ENCODE measurements at places on chromosomes 16 and 17.

DNA sequence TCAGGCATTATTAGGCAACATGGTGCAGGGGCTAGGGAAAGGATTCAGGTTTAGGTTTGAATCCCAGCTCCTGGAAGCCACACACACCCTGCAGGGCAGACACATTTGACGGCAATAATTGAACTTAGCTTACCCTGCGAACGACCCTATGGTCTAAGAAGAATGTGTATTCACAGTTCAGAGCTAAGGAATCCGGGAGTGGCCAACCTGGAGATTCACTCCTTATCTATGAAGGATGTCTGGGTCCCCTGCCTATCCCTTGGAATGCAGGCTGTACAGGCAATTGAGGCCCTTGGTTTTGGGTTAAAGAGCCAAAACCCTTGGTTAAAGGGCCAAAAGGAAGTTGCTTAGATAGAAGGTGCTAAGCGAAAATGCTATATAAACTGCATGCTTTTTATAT lies 2.9 kb upstream of the SYT17 start:
- DNase-seq = no peak

DNA sequence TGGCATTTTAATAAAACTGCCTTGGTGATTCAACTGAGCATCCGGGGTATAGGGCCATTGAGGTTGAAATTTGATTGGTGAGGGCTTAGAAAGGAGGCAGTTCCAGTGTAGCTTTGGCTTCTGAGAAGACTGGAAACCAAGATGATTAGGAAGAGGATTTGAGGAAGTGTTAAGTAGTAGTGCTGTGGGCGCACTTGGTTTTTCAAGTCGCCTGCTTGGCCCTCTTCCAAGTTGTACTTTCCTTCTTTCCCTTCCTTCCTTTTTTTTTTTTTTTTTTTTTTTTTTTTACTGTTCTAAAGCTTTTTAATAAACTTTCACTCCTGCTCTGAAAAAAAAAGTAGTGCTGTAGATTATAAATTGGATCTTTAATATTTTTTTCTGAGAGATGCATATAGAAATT lies 320.5 kb downstream of the UTP18 start:
- no peak for DNase-seq

DNA sequence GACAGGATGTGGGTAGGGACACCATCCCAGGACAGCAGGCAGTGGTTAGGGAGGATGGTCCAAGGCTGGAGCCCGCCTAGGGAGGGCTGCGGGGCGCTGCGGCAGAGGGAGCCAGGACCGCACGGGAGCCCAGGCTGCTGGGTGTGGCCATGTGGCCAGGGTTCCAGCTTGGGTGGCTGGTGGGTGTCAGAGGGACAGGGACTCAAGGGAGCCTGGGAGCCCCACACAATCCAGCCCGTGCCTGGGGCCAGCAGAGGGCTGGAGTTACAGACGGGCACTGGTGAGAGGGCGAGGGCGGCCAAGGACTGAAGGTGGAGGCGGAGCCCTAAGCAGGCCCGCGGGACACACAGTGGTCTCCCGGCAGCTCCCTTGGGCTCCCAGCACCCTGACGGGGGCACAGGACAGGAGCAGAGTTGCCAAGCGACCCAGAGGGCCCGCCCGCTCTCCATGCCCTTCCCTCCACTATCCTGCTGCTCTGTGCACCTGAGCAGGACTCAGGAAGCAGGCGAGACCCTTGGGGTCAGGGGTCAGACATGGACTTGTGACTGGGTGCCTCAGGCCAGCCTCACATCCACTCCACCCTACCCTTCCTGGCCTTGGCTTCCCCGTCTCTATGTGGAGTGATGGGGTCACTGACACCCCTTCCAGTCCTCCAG lies 7.1 kb downstream of the MRPL28 start:
- no peak for DNase-seq

GRCh38 chr16:85027349-85027957 lies at the start of gene KIAA0513:
KIAA0513 (plus strand) TSS chr16:85027795; CDS start chr16:85067072, 39,277 bp downstream.
- peak; percentile 96 for DNase-seq

GRCh38 chr17:79777120-79777893 lies 641 bp upstream of the CBX2 start:
- DNase-seq = peak; percentile 79

DNA sequence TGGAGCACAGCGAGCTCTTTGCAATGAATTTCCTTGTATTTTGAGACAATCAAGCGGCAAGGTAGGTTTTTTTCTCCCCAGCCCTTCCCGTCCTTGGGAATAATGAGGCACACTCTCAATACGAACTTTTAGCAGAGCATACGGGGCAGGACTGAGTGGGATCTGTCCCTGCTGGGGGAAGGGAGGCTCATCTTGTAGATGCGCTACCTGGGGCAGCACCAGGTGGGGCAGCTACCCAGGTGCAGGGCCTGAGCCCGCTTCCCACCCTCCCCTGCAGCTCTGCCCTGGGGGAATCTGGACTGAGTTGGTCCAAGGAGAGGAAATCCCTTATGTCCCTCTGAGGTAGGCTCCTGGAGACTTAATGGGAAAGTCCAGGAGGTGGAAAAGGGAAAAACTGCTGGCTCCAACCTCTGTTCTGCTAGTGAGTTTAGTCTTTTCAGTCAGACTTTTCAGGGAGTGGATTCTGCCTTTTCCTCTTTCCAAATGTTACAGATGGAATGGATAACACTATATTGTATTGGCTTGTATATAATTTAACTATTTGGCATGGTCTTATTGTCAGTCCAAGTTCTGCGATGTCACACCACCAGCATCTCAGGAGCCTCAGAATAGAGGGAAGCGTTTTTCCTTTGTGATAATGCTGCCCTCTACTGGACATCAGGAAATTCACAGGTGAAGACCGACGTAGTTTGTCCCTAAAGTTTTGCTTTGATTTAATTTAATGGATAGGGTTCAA lies 9.6 kb upstream of the CES1 start:
- DNase-seq = peak; percentile 61

DNA sequence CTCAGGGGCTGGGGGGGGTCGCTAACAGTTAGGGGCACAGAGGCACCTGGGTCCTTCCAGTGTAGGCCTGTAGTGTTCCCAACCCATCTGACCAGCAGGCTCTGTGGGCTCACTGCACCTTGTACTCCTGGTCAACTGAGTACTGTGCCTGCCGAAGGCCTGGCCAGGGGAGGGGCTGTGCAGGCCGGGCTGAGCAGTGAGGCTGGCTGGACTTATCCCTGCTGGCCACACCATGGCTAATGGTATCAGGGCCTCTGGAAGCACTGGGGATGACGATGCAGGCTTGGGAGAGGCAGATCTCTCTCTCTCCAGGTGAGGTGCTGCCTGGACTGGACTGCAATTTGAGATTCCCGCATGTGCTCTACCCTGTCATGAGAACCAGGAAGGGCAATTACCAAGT lies 58.9 kb upstream of the SDK2 start:
- DNase-seq = no peak

DNA sequence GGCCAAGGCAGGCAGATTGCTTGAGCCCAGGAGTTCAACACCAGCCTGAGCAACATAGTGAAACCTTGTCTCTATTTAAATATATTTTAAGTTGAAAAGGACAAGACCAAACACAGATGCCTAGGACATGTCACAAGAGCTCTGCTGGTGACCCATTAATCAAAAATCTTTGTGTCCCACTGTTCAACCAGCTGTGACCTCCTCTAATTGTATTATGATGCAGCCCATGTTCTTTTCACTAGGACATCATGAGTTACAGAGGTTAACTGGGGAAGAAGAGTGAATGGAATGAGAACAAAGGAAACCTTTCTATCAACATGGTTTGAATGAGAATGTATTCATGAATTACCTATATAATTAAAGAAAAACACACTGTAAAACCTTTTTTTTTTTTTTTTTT lies 7.0 kb downstream of the EFTUD2 start:
- no peak for DNase-seq

- DNase-seq = no peak
These were observed 18.6 kb upstream of the CLTC start for GRCh38 chr17:59601130-59601529.

- DNase-seq = peak; percentile 23
These were observed 18.6 kb downstream of the CREBBP start for GRCh38 chr16:3861808-3862451.

DNA sequence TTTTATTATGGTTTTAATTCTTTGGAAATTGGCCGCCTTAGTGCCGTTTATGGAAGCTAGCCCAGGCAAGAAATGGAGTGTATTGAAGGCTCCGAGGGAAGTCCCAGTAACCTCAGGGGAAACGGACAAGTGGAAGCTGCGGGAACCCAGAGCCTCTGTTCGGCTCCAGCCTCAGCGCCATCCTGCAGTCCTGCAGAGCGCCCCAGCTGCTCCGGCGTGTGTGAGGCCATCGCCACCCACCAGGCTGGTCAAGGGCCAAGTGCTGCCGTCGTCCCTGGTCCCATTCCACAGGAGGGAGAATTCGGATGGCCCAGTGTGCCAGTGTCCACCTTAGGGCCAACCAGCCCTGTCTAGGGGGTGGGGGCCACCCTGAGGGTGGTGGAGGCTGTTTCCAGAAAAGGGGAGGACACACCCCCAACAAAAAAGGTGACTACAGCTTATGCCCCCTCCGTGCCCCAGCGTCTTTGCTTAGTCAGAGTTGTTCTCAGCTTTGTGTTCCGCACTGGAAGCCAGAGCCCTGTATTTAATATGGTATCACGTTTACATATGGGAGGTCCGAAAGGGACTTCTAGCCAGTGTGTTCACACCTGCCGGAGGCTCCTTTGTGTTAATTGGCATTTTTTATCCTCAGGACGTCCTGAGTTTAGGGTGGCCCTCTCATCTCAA lies 13.0 kb downstream of the MGRN1 start:
- no peak for DNase-seq

GRCh38 chr17:4785311-4786105 lies 656 bp downstream of the VMO1 start:
- peak; percentile 70 for DNase-seq

DNA sequence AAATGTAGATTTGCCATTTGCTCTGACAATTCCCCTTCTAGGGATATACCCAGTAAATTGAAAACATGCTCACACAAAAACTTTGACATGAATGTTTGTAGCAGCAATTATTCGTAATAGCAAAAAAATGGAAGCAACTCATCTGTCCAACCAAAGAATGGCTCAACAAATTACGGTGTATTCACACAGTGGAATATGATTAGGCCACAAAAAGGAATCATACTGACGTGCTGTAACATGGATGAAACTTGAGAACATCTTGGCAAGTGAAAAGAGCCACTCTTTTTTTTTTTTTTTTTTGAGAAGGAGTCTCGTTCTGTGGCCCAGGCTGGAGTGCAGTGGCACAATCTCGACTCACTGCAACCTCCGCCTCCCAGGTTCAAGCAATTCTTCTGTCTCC lies 24.1 kb upstream of the SPNS3 start:
- no peak for DNase-seq

DNA sequence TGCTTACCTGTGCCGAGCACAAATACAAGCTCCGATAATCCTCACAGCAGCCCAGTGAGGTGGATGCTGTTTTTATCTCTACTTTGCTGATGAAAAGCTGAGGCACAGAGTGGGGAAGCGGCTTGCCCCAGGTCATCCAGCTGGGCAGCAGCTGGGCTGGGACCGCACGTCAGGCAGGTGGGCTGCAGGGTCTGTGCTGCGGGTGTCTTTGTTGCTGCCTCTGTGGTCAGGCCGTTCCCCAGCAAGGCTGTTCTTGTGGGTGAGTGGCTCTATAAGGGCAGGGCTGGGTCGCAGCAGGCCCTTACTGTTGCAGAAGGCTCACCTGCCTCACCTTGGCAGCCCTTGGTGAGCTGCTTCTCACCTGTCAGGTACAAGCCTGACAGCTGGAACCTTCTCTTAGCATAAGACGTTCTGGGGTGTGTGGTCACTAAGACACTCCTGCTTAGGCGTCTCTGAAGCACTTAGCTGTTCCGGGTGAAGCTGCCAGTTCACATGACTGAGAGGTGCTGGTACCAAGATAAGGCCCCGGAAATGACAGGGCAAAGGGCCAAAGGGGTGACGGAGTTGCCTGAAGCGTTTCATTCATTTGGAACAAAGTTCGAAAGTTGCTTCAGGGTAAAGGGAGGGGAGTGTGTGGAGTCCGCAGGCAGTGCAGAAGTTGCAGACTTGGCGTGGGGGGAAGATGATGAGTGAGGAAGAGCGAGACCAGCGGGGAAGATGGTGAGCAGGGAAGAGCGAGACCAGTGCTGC lies 17.4 kb downstream of the IRF8 start:
- DNase-seq = no peak

DNA sequence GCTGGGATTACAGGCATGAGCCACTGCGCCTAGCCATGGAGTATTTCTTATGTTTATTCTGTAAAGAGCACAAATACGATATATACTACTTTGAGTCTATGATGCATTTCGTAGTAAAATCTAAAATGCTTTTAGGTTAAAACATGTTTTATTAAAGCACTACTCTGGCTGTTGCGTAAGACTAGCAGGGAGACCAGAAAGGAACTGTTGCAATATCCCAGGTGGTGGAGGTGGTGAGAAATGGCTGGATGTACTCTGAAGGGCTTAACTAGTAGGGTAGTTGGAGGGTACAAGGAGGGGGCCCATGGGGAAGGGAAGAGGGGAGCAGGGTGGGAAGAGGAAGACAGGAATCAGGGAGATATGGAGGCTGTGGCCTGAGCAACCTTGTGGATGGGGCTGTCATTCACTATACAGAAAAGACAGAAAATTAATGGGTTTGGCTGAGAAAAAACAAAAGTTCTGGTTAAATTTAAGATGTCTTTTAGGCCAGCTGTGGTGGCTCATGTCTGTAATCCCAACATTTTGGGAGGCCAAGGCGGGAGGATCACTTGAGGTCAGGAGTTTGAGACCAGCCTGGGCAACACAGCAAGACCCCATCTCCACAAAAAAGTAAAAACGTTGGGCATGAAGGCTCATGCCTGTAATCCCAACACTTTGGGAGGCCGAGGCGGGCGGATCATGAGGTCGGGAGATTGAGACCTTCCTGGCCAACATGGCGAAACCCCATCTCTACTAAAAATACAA lies 35.8 kb downstream of the ST3GAL2 start:
- DNase-seq = no peak

DNA sequence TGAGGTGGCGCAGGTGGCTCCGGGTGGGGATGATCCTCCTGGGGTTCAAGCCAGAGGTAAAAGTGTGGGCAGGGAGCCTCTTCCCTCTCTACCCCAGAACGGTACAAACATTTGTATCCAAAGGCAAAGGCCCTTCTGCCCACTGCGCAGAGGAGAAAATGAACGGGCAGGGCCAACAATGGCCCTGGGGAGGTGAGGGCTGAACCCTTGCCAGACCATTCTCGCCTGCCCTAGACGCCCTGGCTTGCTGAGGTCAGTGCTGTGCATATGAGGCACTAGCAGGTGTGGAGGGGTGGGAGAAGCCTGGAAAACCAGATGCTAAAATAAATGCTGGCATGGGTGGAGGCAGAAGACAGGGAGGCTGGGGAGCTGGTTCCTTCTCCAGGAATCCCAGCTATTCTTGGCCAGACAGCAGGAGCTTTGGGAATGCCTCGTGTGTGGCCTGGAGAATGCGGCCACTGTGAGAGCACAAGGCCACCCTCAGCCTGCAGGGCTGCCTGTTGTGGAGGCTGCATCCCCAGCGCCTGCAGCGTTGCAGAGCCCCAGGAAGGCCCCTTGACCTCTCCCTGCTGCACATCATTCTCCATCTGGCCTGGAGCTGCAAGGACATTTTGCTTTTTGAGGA lies 4.5 kb downstream of the C17orf50 start:
- no peak for DNase-seq
